ENCODE measurements at places on chromosomes 2 and 18. TPM values are rescaled to one million over a fixed set of nuclear protein-coding genes. Genes with fewer than 3 reads are reported as not detected.

DNA sequence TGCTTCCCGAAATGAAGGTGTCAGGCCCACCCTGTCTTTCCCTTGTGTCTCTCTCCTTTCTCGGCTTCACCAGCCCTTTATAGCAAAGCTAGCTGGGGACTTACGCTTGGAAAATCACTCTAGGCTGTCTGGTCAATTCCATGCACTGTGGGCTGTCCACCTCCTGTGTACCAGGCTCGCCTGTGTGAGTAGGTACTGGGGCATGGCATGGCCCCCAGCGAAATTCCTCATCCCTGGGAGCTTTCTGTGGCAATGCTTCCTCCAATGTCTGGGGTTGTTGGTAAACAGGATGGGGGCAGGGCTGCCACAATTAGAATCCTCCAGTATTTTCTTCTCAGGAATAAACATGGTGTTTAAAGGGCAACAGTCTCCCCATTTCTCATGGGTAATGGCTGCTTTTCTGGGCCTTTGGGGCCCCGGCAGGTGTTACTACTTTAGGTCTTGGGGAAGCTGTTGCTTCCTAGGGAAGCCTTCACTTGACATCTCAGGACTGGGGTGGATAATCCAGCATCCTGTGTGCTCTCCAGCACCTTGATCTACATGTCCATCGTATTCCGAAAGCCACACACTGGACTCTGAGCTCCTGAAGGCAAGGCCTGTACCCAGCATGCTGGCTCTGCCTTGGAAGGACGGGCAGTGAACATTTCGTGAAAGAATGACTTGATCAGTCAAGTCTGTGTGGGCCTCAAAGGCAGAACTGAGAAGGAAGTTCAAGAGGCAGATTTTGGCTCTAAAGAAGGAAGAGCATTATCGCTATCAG is 21.1 kb downstream of the RHOB start:
- DNase-seq, result peak; percentile 24

- no peak for DNase-seq
Observed at GRCh38 chr2:11017921-11018320, 106.2 kb downstream of the KCNF1 start.

DNA sequence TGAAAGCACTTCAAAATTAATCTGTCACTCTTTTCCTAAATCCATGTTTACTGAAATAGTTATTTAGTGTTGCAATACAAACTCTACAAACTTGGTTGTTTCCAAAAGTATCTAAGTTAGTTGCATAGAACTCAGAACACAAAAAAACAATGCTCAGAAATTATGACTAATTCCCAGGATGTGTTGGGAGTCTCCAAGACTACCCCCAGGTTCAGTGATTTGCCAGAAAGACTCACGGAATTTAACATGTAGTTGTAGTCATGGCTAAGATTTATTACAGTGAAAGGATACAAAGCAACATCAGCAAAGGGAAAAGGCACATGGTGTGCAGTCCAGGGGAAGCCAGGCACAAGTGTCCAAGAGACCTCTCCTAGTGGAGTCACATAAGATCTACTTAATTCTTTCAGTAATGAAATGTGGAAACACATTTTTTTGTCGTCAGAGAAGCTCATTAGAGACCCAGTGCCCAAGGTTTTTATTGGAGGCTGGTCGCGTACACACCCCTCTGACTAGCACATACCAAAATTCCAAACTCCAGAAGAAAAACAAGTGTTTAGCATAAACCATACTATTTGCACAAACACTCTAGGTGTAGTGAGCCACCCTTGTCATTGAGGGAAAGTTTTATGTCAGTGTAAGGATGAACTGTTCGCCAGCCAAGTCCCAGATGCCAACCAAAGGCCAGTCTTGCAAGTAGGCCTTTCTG is 43.3 kb upstream of the CYP20A1 start:
- DNase-seq, result no peak

- DNase-seq, result no peak
Observed at GRCh38 chr2:136386046-136386445, 268.1 kb upstream of the CXCR4 start.

DNA sequence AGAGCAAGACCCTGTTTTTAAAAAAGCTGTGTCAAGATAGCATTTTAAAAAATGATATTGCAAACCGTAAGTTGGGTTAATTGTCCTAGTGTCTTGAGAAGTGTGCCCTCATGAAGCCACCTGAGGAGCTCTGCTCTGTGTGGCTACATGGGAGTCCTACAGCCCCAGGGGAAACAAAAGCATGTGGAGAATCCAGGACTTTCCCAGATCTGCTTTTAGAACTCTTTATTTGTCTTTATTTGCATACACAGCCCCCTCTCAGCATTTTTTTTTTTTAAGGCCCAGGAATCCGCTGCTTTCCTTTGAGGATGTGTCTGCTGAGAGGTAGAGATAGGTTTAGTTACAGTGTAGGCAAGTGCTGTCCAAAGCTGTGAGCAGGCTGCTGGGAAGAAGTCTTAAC is 219.2 kb downstream of the FHOD3 start:
- DNase-seq, result no peak

Gene SH3RF3
- 1.9 TPM for total RNA-seq

DNA sequence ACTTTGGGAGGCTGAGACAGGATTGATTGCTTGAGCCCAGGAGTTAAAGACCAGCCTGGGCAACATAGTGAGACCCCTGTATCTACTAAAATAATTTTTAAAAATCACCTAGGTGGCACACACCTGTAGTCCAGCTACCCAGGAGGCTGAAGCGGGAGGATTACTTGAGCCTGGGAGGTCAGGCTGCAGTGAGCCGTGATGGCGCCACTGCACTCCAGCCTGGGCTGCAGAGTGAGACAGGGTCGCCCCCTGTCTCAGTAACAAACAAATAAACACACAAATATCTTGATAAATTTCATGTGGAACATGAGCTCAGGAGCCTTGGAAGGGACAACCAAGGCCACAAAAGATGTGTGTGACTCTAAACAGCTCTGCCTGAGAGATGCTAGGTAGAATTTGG is 11.7 kb upstream of the ANKRD53 start:
- no peak for DNase-seq

DNA sequence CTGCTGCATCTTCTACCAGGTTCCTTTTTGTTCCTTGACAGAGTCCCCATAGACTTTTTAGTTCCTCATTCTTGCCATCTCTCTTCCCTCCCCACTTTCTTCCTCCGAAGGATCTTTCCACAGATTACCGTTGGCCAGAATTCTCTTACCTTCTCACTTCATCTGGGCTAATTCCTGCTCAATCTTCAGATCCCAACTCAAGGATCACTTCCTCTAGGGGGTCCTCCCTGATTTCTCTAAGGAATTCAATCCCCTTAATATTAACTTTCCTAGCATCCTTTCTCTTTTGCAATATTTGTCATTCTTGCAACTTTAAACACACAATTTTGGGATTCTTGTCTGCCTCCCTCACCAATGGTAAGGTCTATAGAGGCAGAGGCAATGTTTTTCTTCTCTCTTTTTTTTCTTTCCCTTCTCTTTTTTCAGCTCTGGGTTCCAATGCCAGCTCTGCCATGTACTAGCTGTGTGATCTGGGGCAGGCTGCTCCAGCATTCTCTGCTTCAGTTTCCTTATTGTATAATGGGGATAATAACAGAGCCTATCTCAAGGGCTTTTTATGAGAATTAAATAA is 5.4 kb upstream of the KCNE4 start:
- DNase-seq, result no peak

Gene TLX2
- total RNA-seq, result 1.7 TPM

DNA sequence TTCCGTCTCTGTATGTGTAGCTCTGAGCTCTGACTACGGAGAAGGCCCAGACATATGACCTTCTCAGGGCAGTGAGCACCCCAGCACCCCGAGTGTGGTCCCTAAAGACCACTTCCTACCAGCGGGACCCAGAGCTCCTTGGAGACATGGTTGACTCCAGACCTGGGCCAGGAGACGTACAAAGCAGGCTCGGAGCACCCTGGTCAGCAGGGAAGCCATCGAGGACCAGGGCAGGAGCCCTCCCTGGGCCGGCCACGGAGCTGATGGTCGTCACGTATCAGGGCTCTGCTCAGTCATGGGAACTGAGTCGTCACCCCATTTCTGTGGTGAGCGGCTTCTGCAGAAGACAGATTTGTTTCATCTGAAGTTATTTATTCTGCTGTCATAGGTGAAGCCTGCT is 12.8 kb upstream of the NEU4 start:
- no peak for DNase-seq

DNA sequence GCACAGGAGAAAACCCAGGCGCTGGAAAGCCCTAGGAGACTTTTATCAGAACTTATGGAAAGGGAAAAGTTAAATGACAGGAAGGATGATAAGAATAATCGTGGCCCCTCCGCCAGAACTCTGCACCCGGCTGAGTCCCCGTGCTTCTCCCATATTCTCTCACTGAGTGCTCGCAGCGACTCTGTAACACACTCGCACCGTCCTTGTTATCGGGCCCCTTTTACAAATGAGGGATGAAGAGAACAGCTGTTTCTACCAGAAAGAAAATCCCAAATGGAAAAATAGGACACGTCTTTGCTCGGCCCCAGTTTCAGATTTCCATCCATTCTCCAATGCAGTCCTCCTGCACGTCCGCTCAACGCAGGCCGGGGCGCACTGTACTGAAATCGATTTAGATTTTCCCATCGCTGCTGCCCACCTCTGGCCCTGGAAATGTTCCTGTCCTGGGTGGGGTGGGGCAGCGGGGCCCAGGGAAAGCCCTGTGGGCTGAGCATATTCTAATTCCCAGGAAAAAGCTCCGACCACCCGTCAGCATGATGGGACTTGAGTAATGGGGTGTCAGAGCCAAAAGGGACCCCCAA is 66.4 kb downstream of the KCNF1 start:
- peak; percentile 38 for DNase-seq

DNA sequence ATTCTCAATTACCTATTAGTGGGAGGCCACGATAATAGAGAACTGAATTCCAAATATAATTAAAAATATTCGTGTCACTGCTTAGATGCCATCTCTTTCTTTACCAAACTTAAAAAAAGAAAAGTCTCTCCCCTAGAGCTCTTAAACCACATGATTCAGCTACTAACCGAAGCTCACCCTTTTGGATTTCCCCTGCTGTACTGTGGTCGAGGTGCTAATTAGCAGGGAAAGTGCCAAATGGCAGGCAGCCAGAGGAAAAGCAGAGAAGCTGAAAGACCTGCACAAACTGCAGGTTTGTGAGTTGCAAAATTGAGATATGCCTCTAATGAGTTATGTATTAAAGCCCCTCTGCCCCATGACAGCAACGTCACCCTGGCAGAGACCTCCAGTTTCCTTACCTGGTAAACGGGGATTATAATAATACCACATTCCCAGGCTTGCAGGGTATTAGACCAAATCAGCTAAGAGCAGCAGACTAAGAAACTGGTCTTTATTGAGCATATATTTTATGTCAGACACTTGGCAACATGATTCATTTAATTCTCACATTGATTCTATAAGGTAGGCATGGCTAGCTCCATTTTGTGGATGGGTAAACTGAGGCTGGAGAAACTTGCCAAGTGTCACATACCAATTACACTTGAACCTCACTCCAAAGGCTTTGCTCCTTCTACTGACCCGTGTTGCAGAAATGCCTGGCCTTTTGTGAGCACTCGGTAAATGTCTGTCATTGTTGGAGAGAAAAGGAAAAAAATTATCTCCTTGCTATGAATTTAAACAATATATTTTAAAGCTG is 259.7 kb downstream of the LPIN1 start:
- peak; percentile 31 for DNase-seq

DNA sequence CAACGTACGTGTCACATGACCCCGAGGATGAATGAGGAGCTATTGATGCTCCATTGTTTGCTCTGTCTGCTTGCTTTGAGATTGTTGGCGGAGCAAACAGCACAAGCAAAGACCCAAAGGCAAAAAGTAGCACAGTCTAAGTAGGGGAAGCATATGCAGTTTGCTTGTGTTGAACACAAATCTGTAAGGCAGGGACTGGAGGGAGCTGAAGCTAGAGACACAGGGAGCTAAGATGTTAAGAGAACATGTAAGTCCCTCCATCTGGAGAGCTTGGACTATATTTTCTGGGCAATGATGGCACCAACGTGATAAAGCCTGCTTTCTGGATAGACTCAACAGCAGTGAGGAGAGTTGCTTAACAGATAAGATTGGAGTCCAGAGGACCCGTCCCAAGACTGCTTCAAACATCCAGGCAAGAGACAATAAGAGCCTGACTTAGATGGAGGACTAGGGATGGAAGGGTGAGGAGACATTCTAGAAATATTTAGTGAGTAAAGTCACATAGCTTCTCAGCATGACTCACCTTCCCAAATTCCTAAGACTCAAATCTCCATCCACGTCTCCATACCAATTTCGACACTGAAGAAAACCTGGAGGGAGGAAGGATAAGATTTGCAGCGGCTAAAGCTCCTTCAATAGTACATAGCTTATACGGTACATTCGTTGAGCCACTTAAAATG is 88.1 kb upstream of the KLF7 start:
- DNase-seq, result no peak

DNA sequence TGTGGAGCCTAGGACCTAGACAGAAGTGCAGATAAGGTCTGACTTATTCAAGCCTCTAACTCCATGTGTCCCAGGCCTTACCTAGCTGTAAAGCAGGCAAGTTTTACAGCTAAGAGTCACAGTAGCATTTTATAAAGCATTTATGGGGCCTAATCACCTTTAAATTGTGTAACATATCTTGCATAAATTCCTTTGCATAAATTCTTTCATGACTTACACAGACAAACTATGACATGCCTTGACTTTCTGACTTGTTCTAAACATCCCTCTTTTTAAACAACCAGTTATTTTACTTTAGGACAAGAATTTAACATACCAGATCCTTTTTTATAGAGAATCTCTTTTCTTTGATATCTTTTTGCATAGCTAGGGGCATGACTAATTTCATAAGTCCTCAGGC is 1257.8 kb upstream of the NRXN1 start:
- no peak for DNase-seq

Gene DCTN1
- total RNA-seq, result 139 TPM

Gene MRPL30
- 23.9 TPM for total RNA-seq

All from Peyer's patch (tissue), 4 donors.